Myometrial cell (primary cell): ENCODE measurements at places on chromosomes 7 and 10. TPM values are rescaled to one million over a fixed set of nuclear protein-coding genes. Genes with fewer than 3 reads are reported as not detected.

The IFIT1B gene
- not detected in 2 replicates for total RNA-seq

The TAS2R5 gene
- total RNA-seq, result not detected in 2 replicates

The CYP2E1 gene
- 0.18 TPM in 1 of 2 replicates, not detected in the other for total RNA-seq

The CFAP43 gene
- under 0.01 TPM in 1 of 2 replicates, not detected in the other for total RNA-seq

The TMEM213 gene
- total RNA-seq, result not detected in 2 replicates

The SLC29A3 gene
- total RNA-seq, result 2.5 and 4.3 TPM in 2 replicates

The STEAP4 gene
- total RNA-seq, result under 0.01 TPM in 1 of 2 replicates, not detected in the other

The SNCG gene
- 16.1 and 25.4 TPM in 2 replicates for total RNA-seq

The GIMAP1 gene
- not detected in 2 replicates for total RNA-seq

The CCDC146 gene
- under 0.01 and 3.7 TPM in 2 replicates for total RNA-seq

The ASZ1 gene
- not detected in 2 replicates for total RNA-seq

The CLCN1 gene
- not detected in 2 replicates for total RNA-seq

The ERVW-1 gene
- total RNA-seq, result not detected in 2 replicates

The KLF14 gene
- not detected in 2 replicates for total RNA-seq

The ANKRD1 gene
- 0.58 and 1.8 TPM in 2 replicates for total RNA-seq

The FAM13C gene
- total RNA-seq, result not detected in 2 replicates

The SSBP1 gene
- total RNA-seq, result 208 and 285 TPM in 2 replicates

The CALHM1 gene
- total RNA-seq, result not detected in 2 replicates

The C7orf57 gene
- 0.18 TPM in 1 of 2 replicates, not detected in the other for total RNA-seq

The OR2A1 gene
- total RNA-seq, result not detected in 2 replicates

The ENTPD1 gene
- under 0.01 TPM in 1 of 2 replicates, not detected in the other for total RNA-seq

The GPR15LG gene
- not detected in 2 replicates for total RNA-seq

The MYOZ1 gene
- 0.53 TPM in 1 of 2 replicates, not detected in the other for total RNA-seq

The IRF5 gene
- 0.18 TPM in 1 of 2 replicates, not detected in the other for total RNA-seq
